CD4-positive, alpha-beta T cell treated with Interleukin-6 at 100 ng/mL for 8 hours (primary cell): ENCODE measurements at places on chromosomes 2 and 18.
A peak's percentile ranks its signal among the peaks of the same experiment; 100 is the strongest.

- peak; percentile 40 for DNase-seq
These were observed 91.7 kb upstream of the EPC2 start for GRCh38 chr2:148552675-148553331.

- no peak for DNase-seq
These were observed 57.0 kb downstream of the CEP192 start for GRCh38 chr18:13048061-13048595.

GRCh38 chr2:67234440-67234839 is 162.7 kb upstream of the ETAA1 start:
- DNase-seq, result no peak

GRCh38 chr18:58091099-58091611 is 47.1 kb downstream of the NEDD4L start:
- no peak for DNase-seq

- no peak for DNase-seq
These were observed 276.3 kb downstream of the KCNS3 start for GRCh38 chr2:18154812-18155211.

DNA sequence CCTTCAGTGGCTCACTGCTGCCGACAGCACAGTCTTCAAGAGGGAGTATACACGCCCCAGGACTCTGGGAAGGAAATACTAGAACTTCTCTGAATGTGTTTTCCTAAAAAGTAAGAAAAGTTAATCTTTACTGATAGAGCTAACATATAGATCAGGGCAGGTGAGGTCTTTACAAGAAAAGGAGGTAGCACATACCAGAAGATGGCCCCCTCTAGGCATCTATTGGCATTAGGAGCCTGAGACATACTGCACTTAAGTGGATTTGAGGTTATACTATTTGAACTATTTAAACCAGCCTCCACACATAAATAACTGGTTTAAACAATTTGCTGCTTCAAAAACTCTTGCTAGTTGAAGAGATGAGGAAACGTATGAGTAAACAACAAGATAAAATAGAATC is 406.1 kb downstream of the SETBP1 start:
- DNase-seq, result no peak

GRCh38 chr18:46916551-46917107 is 678 bp downstream of the PIAS2 start:
- peak; percentile 24 for DNase-seq

DNA sequence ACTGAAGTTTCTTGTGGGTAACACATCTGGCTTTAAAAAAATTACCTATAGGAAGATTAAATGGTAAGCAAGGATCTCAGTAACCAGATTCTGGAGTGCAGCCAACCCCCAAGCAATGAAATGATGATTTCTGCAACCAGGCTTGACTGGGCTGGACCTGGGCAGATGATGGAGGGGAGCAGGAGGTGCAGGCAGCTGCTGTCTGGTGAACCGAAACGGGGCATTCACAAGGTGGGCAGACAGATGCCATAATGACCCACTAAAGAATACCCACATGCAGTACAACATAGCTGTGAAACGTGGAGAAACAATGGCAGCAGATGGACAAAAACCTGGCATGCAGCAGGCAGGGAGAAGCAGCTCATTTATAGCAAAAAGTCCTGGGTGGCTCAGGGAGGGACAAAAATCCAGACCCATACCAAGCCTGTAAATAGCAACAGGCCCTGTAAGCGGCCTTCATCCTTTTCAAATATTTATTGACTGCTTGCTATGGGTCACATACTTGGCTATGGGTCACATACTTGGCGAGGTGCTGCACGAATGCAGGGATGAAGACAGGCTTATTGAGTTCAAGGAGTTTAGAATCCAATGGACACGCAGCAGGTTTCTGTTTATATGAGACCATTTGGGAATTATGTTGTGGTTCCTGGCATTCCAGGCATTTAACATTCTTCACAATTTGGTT is 244.7 kb downstream of the HRH4 start:
- DNase-seq, result no peak

GRCh38 chr2:69791045-69791444 is 38.4 kb upstream of the GMCL1 start:
- no peak for DNase-seq

GRCh38 chr18:78080081-78080480 is 830.4 kb downstream of the GALR1 start:
- no peak for DNase-seq

GRCh38 chr18:77948567-77948966 is 698.9 kb downstream of the GALR1 start:
- DNase-seq, result no peak

GRCh38 chr18:77071711-77072292 is 60.8 kb downstream of the MBP start:
- peak; percentile 66 for DNase-seq

- no peak for DNase-seq
These were observed 573.5 kb upstream of the CNTNAP5 start for GRCh38 chr2:123451542-123451941.

DNA sequence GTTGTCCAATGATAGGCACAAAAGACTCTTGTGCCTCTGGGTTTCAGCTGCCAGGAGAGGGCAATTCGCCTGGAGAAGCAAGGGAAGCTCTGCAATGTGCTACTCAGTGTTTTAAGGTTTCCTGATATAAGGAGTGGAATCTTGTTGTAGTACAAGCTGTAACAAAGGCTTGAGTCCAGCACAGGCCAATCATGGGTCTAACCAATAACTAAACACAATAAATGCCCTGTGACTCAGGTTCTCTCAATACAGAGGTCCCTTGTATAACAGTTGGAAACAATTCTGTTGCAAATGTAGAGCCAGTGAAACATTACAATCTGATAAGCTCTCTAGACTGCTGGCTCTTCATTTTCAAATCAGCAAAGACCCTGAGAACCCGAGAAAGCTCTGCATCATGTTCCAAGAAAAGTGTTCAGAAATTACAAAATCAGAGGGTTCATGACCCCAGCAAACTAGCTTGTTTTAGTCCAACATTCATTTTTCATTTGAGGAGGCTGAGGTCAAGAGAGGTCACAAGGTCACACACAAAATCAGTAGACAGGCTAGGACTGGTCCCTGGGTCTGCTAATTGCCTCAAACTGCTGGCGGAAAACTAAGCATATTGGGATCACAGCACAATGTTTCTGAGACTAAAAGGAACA is 59.0 kb upstream of the DNMT3A start:
- DNase-seq, result no peak

GRCh38 chr2:83364264-83364663 is 1094.8 kb downstream of the SUCLG1 start:
- no peak for DNase-seq

GRCh38 chr2:132038179-132038882 is 123.4 kb downstream of the ANKRD30BL start:
- no peak for DNase-seq

- DNase-seq, result no peak
These were observed 22.3 kb downstream of the SEMA4F start for GRCh38 chr2:74676331-74676730.

DNA sequence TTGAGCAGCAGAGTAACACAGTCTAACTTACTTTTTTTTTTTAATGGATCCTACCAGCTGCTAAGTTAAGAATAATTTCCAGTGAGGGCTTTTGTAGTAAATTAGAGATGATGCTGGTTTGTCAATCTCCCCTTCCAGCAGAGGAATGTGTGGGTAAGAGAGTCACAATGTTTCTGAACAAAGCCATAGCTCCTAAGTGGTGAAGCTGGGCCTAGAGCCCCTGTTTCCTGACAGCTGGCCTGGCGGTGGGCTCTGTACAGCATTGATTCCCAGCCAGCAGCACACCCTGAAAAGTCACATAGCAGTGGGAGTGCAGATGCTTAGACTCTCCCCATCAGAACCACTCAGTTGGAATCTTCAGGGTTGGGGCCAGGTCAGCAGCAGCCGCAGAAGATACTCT is 24.4 kb downstream of the CAPG start:
- no peak for DNase-seq

- no peak for DNase-seq
These were observed 163.9 kb downstream of the COL4A4 start for GRCh38 chr2:227000123-227000522.

DNA sequence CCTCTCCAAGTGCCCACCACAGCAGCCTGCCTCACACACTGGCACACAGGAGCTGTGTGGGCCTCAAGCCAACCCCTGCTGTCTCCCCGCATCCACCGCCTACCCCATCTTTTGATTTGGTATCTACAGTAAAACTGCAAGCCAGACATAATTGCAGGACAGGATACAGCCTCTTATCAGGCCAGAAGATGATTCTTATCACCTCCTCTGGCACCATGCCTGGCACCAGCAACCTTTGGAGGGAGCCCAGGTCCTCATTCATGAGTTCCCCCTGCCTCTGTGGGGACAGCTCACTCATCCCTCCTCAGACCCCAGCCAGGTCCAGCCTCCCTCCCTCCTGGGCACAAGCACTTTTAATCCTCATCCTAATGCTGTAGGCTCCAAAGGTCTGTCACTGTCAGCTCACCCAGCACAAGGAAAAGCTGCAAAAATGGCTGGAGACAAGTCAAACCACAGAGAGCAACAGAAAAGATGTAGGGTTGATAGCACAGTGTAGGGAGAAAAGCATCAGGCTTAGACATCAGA is 9.7 kb downstream of the RAB11FIP5 start:
- no peak for DNase-seq

DNA sequence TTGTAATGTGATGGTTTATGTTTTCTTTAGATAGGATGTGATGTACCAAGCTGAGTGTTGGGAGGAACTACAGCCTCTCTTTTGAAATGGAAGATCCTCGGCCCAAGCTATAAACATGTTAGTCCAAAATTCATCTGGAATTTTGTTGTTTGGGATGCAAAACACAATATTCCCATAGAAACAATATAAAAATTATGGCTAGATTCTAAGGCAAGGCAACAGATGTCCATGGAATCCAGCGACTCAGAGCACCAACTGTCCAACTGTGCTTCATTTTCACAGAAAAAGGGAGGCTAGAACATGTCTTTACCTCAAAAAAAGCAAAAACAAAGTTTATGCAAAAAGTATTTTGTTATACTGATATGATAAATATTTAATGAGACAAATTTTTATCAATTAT is 52.4 kb upstream of the ATP8B1 start:
- no peak for DNase-seq

- DNase-seq, result no peak
These were observed 153.4 kb downstream of the CAPN13 start for GRCh38 chr2:30653847-30654246.

DNA sequence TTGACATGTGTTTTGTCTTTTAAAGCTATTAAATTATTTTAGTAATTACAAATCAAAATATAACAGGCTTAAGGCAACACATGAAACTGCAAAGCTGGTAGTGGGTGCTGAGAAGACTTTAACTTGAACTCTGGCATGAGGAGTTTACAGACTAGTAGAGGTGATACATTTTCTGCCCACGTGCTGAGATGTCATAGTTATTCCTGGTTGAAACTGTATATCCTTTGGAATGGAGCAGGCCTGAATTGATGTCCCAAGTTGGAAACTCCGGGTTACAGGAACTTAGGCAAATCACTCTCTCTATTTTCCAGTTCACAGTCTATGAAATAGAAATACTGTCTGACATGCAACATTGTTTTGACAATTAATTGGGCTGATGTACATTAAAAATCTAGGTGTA is 177.1 kb upstream of the NOL4 start:
- DNase-seq, result no peak

DNA sequence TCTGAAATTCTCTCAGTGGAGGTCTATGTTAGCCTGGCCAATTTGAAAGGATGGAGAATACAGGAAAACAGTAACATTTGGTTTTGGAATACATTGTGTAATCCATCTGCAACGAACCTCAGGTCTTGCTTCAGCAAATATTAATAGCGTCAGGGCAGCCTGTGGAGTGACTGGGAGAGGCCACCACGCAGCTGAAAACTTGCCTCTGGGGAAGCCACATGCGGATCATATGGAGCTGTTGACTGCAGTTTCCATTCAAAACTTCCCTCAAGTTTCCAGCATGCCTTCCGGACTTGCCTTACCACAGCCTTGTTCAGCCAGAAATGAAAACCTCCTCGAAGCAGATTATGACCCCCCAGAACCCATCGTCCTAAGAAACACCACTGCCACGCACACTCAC is 25.7 kb downstream of the BCL11A start:
- no peak for DNase-seq

- peak; percentile 48 for DNase-seq
These were observed 90.5 kb downstream of the NDUFA10 start for GRCh38 chr2:239934571-239935171.

GRCh38 chr2:191328150-191328809 is 83.1 kb downstream of the MYO1B start:
- no peak for DNase-seq

DNA sequence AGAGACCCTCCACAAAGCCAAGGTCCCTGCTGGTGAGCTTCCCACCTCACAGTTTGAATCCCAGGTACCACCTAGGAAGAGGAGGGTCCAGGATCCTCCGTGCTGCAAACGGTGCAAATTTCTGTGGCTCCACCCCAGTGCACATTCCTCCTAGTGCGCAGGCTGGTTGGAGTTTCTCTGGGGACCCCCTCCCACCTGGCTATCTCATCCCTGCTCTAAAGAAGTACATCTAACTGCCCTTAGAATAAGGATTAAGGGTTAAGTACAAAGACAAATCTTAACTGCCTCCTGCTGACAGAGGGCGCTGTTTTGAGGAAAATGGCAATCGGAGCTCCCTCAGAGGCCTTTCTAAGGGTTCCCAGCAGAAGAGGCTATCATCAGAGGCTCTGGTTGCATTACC is 109.6 kb upstream of the FSIP2 start:
- no peak for DNase-seq

- no peak for DNase-seq
These were observed 5.0 kb downstream of the TACR1 start for GRCh38 chr2:75194184-75194868.

GRCh38 chr2:74779587-74780135 is 54.3 kb upstream of the HK2 start:
- no peak for DNase-seq

DNA sequence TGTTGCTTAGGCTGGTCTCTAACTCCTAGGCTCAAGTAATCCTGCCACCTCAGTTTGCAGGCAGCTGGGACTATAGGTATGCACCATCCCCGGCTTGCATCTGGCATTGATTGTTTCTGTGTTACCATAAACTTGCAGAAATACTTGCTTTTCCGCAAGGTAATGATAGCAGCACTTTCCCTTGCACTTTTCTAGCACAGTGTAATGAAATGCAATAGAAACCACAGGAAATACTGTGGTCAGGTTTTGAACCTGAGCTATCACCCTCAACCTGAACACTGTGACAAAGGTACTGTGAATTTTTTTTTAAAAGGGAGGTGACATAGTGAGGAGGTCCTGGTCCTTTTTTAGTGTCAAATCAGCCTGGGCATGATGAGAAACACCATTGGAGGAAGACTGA is 38.3 kb downstream of the DHRS9 start:
- peak; percentile 69 for DNase-seq

GRCh38 chr18:72846736-72847533 is 20.9 kb downstream of the NETO1 start:
- no peak for DNase-seq

DNA sequence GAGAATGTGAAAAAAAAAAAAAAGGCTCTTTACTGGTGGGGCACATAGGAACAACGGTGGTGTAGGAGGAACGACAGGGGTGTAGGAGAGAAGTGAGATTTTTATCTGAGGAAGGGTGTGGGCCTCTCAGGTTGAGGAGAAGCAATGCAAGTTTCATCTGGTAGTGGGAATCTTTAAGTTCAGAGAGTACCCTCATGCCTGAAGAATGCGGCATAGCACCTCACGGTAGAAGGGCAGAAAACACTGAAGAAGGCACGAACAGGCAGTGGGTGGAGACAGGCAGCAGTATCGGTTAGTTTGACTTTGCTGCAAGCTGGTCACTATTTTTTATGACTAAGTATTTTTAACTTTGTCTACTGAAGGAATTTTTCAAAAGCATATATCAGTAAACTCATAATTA is 52.2 kb upstream of the TSPYL6 start:
- no peak for DNase-seq

- DNase-seq, result no peak
These were observed 52.4 kb upstream of the B3GNT7 start for GRCh38 chr2:231343006-231343710.

- DNase-seq, result no peak
These were observed 163.4 kb upstream of the RASGRP3 start for GRCh38 chr2:33313039-33313438.
